ENCODE measurements at places on chromosomes 4 and X. TPM values are rescaled to one million over a fixed set of nuclear protein-coding genes. Genes with fewer than 3 reads are reported as not detected.

DNA sequence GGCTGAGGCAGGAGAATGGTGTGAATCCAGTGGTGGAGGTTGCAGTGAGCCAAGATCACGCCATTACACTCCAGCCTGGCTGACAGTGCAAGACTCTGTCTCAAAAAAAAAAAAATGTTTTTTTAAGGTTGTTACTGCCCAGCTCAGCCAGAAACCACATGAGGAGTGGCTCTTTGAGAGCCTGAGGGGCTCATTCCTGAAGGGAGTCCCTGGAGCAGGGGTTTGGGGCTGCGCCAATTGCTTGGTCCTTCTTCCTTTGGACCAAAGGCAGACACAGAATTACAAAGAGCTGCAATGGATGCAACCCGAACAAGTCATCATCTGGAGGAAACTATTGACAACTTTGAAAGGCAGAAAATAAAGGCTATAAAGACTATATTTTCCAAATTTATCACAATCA is 60.6 kb upstream of the WWC2 start:
- H3K4me1 ChIP-seq: no peaks in the 10 kb centered on the region
- H3K36me3 ChIP-seq: no peaks in the 10 kb centered on the region
- no peak overlapping the region for H3K27ac ChIP-seq
- no peak for DNase-seq
- no peaks in the 10 kb centered on the region for H3K27me3 ChIP-seq
- H3K4me3 ChIP-seq: no peak overlapping the region

GRCh38 chrX:15399962-15400391 is 15.8 kb upstream of the VEGFD start:
- H3K27me3 ChIP-seq: no peaks in the 10 kb centered on the region
- H3K36me3 ChIP-seq: no peaks in the 10 kb centered on the region
- no peak overlapping the region for H3K27ac ChIP-seq
- H3K4me1 ChIP-seq: no peaks in the 10 kb centered on the region

DNA sequence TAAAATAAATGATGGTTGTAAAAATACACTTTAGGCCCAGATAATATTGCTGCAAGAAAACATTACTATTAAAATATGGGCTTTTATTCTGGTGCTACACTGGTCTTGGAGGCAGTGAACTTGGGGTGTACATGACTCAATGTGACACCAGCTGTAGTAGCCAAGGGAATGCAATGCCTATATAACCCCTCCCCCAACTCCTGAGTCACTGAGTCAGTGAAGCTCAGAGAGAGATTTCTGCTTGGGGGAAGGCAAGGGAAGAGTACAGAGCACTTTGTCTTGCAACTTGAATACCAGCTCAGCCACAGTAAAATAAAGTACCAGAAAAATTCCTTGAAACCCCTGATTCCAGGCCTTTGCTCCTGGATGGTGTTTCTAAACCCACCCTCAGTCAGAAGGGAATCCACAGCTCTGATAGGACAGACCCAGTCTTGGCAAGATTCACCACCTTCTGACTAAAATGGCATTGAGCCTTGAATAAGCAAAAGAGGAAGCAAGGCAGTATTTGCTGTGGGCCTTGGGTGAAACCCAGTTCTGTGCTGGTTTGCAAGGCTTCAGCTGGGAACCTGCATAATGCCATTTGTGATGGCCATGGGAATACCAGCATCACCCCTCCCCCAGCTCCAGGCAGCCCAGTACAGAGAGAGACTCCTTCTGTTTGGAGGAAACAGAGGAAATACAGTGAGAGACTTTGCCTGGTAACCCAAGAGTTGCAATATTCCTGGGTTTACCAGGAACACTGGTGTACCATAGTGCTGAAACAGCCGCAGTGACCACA is 209.9 kb downstream of the IQCM start:
- H3K27me3 ChIP-seq: no peaks in the 10 kb centered on the region
- no peaks in the 10 kb centered on the region for H3K4me1 ChIP-seq
- H3K27ac ChIP-seq: no peak overlapping the region
- DNase-seq: no peak
- H3K4me3 ChIP-seq: no peak overlapping the region

- H3K4me1 ChIP-seq: no peaks in the 10 kb centered on the region
- H3K27me3 ChIP-seq: no peaks in the 10 kb centered on the region
- H3K4me3 ChIP-seq: no peak overlapping the region
- H3K27ac ChIP-seq: no peak overlapping the region
- DNase-seq: no peak
- H3K36me3 ChIP-seq: no peaks in the 10 kb centered on the region
Measured at GRCh38 chrX:22395372-22395771, 122.7 kb downstream of the CBLL2 start.

- peak overlapping the region; percentile 90 for H3K27ac ChIP-seq
- H3K4me3 ChIP-seq: peak overlapping the region; percentile 81
- H3K36me3 ChIP-seq: peaks cover 12% of the 10 kb centered on the region
- no peaks in the 10 kb centered on the region for H3K27me3 ChIP-seq
- H3K4me1 ChIP-seq: peaks cover 33% of the 10 kb centered on the region
Measured at GRCh38 chr4:119299741-119300100, 22.2 kb downstream of the FABP2 start.

DNA sequence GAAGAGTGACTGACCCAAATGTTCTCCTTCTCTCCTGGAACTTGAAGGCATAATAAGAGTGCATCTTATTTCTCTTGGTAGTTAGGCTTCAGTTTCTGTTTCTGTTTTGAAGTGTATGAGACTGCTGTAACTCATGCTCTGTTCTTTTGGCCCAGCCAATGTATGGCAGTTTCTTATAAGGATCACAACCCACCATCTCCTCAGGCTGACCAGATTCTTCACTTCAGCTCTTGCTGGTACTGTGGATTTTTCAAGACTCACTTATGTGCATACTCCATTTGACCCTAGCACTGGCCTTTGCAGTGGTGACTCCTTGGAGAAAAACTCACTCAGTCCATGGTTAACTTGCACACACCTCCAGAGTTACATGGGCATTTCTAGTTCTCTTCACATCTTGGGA is 9.6 kb upstream of the YTHDC1 start:
- no peaks in the 10 kb centered on the region for H3K27me3 ChIP-seq
- no peaks in the 10 kb centered on the region for H3K4me1 ChIP-seq
- no peak for DNase-seq
- H3K4me3 ChIP-seq: no peak overlapping the region
- no peaks in the 10 kb centered on the region for H3K36me3 ChIP-seq
- no peak overlapping the region for H3K27ac ChIP-seq

DNA sequence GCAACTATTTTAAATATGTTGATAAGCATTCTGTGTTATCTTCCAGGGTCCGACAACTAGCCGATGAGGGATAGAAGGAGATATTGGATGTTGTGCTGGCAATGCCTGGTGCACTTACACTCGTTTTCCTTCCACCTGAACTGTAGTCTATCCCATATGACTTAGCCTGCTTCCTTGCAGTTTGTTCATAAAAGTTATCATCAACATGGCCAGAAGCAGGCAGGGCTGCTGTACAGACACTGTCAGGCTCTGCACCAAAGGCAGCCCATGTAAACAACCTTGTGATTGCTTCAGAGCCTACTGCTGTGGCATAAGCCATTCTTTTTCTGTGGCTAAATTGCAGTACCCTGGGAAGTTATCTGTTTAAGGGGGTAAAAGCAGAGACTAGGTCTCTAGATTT is 1.6 kb downstream of the MAPK10 start:
- H3K36me3 ChIP-seq: no peaks in the 10 kb centered on the region
- H3K4me3 ChIP-seq: no peak overlapping the region
- H3K4me1 ChIP-seq: no peaks in the 10 kb centered on the region

GRCh38 chr4:7539659-7540058 is 104.9 kb upstream of the PSAPL1 start:
- no peaks in the 10 kb centered on the region for H3K27me3 ChIP-seq
- no peak overlapping the region for H3K27ac ChIP-seq
- no peak overlapping the region for H3K4me3 ChIP-seq
- no peaks in the 10 kb centered on the region for H3K4me1 ChIP-seq
- H3K36me3 ChIP-seq: no peaks in the 10 kb centered on the region

DNA sequence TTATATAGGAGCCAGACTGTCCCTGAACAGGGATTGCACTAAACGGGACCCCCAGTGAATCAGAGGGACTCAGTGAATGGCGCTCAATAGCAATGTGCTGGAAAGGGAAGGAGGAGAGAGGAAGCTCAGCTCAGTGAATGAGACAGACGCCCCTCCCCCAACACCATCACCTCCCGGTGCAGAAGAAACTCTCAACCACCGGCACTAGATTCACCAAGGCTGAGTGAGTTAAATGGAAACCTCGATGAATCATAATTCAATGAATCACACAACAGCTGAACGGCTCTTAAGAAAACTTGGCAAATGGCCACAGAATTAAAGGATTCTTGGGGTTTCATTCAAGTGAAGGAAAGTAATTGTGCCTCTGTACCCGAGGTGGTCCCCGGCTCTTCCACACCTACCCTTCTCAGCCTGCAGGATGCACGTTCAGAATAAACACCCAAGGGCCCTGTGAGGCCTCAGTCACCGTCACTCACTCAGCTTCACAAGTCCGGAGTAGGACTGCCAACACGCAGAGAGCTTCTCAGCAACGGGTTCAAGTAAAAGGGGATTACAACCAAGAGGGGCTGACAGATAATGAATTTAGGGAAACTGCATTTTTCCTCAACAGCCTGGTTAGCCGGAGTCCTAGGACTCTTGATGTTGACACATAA is 29.3 kb downstream of the CRMP1 start:
- H3K4me3 ChIP-seq: no peak overlapping the region
- H3K4me1 ChIP-seq: no peaks in the 10 kb centered on the region
- H3K27ac ChIP-seq: no peak overlapping the region
- DNase-seq: no peak
- H3K36me3 ChIP-seq: no peaks in the 10 kb centered on the region

GRCh38 chrX:101485212-101485949 is at the start of gene ARMCX4:
ARMCX4 (plus strand) TSS chrX:101485456; CDS start chrX:101488590, 3,134 bp downstream.
- peak within 1 kb of the TSS; percentile 51 for H3K4me3 ChIP-seq
- H3K36me3 ChIP-seq: no peaks in the 10 kb centered on the region
- H3K27me3 ChIP-seq: no peaks in the 10 kb centered on the region
- peak within 1 kb of the TSS; percentile 69 for H3K27ac ChIP-seq

DNA sequence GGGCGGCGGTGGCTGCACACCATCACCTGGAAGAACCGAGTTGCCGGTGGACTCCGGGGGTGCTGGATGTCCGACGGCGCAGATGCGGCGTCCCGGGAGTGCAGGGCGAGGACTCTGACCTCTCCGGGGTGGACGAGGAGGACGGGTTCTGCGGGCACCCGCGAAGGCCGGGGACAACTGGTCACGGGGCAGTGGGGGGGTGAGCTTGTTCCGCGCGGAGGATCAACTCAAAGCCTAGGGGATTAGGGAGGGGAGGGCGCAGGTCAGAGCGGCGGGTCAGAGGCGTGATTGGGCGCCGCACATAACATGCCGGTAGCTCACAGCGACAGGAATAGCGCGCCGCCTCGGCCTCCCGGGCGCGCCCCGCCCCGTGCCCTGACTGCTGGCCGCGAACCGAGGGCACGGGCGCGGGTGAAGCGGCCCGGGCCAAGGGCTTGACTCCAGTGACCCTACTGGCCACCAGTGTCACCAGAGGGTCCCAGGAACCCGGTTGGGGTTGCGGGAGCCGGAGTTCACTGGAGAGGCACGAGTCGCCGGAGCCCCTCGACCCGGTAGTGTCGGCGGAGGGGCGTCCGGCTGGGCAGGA is at the start of gene KLHL34:
KLHL34 (minus strand) TSS at position 179 of the 586 bp plus-strand sequence. CDS start 542 bp downstream, outside the sequence.
- DNase-seq: peak; percentile 43
- H3K36me3 ChIP-seq: no peaks in the 10 kb centered on the region
- peak within 1 kb of the TSS; percentile 95 for H3K27ac ChIP-seq
- H3K4me3 ChIP-seq: peak within 1 kb of the TSS; percentile 57
- peaks cover 20% of the 10 kb centered on the region for H3K4me1 ChIP-seq
- H3K27me3 ChIP-seq: no peaks in the 10 kb centered on the region

- H3K27me3 ChIP-seq: no peaks in the 10 kb centered on the region
- H3K4me1 ChIP-seq: no peaks in the 10 kb centered on the region
- H3K27ac ChIP-seq: no peak within 1 kb of the TSS
- no peaks in the 10 kb centered on the region for H3K36me3 ChIP-seq
- peak within 1 kb of the TSS; percentile 37 for H3K4me3 ChIP-seq
Measured at GRCh38 chrX:87517571-87518141, at the start of gene KLHL4. KLHL4 (plus strand) TSS chrX:87517802; CDS start chrX:87517894, 92 bp downstream.

DNA sequence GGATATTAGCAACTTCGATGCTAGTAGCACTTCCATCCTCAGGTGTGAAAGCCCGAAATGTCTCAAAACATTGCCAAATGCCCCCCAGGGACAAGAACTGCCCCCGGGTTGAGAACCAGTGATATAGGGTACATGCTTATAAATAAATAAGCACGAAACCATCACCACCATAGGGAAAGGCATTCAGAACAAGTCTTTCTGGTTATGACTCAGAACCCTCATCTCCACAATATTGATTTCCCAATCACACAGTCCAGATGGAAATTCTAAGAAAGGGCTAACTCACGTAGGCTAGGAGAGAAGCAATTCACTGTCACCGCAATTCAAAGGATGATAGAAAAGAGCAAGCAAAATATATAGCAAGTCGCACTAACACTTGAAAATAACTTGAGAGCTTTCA is 84.8 kb downstream of the ANOS1 start:
- DNase-seq: no peak
- no peaks in the 10 kb centered on the region for H3K27me3 ChIP-seq
- no peak overlapping the region for H3K4me3 ChIP-seq
- no peaks in the 10 kb centered on the region for H3K4me1 ChIP-seq

- H3K36me3 ChIP-seq: no peaks in the 10 kb centered on the region
- no peaks in the 10 kb centered on the region for H3K27me3 ChIP-seq
- no peak overlapping the region for H3K4me3 ChIP-seq
- H3K27ac ChIP-seq: no peak overlapping the region
- H3K4me1 ChIP-seq: no peaks in the 10 kb centered on the region
Measured at GRCh38 chr4:155491336-155492120, 114.8 kb upstream of the MAP9 start.

DNA sequence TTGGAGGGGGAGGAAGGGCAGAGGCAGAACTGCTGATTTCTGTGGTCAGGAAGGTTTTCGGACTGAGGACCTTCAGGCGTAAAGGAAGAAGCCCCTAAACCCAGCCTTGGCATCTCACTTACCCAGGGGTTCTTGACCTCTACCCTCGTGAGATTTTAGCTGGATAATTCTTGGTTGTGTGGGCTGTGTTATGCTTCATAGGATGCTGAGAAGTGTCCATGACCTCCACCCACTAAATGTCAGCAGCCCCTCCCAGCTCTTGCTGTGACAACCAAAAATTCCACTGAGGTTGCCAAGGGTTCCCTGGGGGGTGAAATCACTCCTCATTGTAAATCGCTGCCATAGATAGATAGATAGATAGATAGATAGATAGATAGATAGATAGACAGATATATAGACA is 5.8 kb upstream of the CRLF2 start:
- H3K4me1 ChIP-seq: no peaks in the 10 kb centered on the region
- H3K27me3 ChIP-seq: no peaks in the 10 kb centered on the region
- DNase-seq: no peak
- no peak overlapping the region for H3K4me3 ChIP-seq
- no peaks in the 10 kb centered on the region for H3K36me3 ChIP-seq
- H3K27ac ChIP-seq: no peak overlapping the region

GRCh38 chr4:163042306-163042705 is 124.4 kb downstream of the NAF1 start:
- H3K4me1 ChIP-seq: no peaks in the 10 kb centered on the region
- DNase-seq: no peak
- H3K4me3 ChIP-seq: no peak overlapping the region
- H3K27ac ChIP-seq: no peak overlapping the region

- no peaks in the 10 kb centered on the region for H3K36me3 ChIP-seq
- H3K27me3 ChIP-seq: no peaks in the 10 kb centered on the region
- DNase-seq: no peak
- H3K4me3 ChIP-seq: no peak overlapping the region
Measured at GRCh38 chrX:144840616-144841015, 406.7 kb upstream of the SPANXN1 start.

The WDR19 gene
- 8.5 TPM for total RNA-seq

The POU4F2 gene
- total RNA-seq: not detected

The TAF7L gene
- not detected for total RNA-seq

The PPARGC1A gene
- total RNA-seq: 55.9 TPM

The RS1 gene
- not detected for total RNA-seq

The CLIC2 gene
- total RNA-seq: 6.5 TPM

The ART3 gene
- 55.2 TPM for total RNA-seq
